ENCODE measurements at places on chromosomes 5 and 9. TPM values are rescaled to one million over a fixed set of nuclear protein-coding genes. Genes with fewer than 3 reads are reported as not detected.

The LRSAM1 gene
- total RNA-seq, result 44.1 TPM

GRCh38 chr9:37001459-37001858 lies 32.6 kb downstream of the PAX5 start:
- H3K27ac ChIP-seq, result no peak overlapping the region
- no peaks in the 10 kb centered on the region for H3K27me3 ChIP-seq
- no peak overlapping the region for H3K4me3 ChIP-seq

- no peaks in the 10 kb centered on the region for H3K36me3 ChIP-seq
- H3K4me1 ChIP-seq, result no peaks in the 10 kb centered on the region
- H3K27me3 ChIP-seq, result no peaks in the 10 kb centered on the region
- no peak overlapping the region for H3K4me3 ChIP-seq
Observed at GRCh38 chr5:80594810-80595209, 24.7 kb upstream of the ANKRD34B start.

- no peaks in the 10 kb centered on the region for H3K27me3 ChIP-seq
- no peak for DNase-seq
- H3K36me3 ChIP-seq, result no peaks in the 10 kb centered on the region
- H3K4me3 ChIP-seq, result no peak overlapping the region
Observed at GRCh38 chr9:113504725-113505590, 41.4 kb downstream of the RGS3 start.

GRCh38 chr5:144671066-144671465 lies 500.4 kb downstream of the KCTD16 start:
- no peak for DNase-seq
- H3K4me3 ChIP-seq, result no peak overlapping the region
- no peak overlapping the region for H3K27ac ChIP-seq
- H3K27me3 ChIP-seq, result no peaks in the 10 kb centered on the region

DNA sequence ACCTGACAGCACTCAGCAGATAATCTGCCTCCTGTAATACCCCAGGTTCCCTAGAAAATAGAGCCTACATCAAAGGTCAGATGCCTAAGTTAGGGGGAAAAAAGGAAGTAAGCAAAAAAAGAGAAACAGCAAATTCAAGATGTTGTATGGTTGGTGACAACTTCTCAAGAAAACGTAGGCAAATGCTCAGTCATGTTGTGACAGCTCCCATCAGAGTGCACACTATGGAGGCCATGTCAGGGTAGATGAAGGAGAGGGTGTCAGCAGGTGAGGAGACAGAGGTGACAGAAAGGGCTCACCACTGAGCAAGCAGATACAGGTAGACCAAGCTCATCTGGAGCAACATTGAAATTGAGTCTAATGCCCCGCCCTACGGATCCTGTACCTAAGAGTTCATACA lies 356.8 kb upstream of the BRINP1 start:
- H3K27ac ChIP-seq, result no peak overlapping the region
- H3K36me3 ChIP-seq, result no peaks in the 10 kb centered on the region
- DNase-seq, result no peak
- no peaks in the 10 kb centered on the region for H3K27me3 ChIP-seq
- no peaks in the 10 kb centered on the region for H3K4me1 ChIP-seq

GRCh38 chr9:113600871-113601614 lies 137.5 kb downstream of the RGS3 start:
- no peaks in the 10 kb centered on the region for H3K4me1 ChIP-seq
- H3K27ac ChIP-seq, result no peak overlapping the region
- H3K4me3 ChIP-seq, result no peak overlapping the region
- no peak for DNase-seq
- H3K36me3 ChIP-seq, result peaks cover 12% of the 10 kb centered on the region

- no peak overlapping the region for H3K27ac ChIP-seq
- DNase-seq, result no peak
- no peak overlapping the region for H3K4me3 ChIP-seq
- no peaks in the 10 kb centered on the region for H3K36me3 ChIP-seq
Observed at GRCh38 chr5:6125781-6126180, 252.6 kb downstream of the MED10 start.

DNA sequence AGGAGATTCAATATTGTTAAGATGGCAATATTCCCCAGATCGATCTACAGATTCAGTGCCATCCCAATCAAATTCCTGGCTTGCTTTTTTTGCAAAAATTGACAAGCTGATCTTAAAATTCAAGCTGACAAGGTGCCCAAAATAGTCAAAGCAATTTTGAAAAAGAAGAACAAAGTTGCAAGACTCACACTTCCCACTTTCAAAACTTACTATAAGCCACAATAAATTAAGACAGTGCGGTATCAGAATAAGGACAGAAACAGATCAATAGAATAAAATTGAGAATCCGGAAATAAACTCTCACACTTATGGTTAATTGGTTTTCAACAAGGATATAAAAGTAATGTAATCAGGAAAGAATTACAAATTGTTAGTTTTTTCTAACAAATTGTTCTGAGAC lies 97.1 kb downstream of the NRG2 start:
- H3K4me3 ChIP-seq, result no peak overlapping the region
- DNase-seq, result no peak
- H3K4me1 ChIP-seq, result no peaks in the 10 kb centered on the region
- no peaks in the 10 kb centered on the region for H3K36me3 ChIP-seq

GRCh38 chr5:79831381-79832309 lies 142.0 kb downstream of the CMYA5 start:
- no peaks in the 10 kb centered on the region for H3K27me3 ChIP-seq
- H3K36me3 ChIP-seq, result no peaks in the 10 kb centered on the region
- peaks cover 18% of the 10 kb centered on the region for H3K4me1 ChIP-seq
- H3K27ac ChIP-seq, result no peak overlapping the region
- H3K4me3 ChIP-seq, result no peak overlapping the region
- no peak for DNase-seq

DNA sequence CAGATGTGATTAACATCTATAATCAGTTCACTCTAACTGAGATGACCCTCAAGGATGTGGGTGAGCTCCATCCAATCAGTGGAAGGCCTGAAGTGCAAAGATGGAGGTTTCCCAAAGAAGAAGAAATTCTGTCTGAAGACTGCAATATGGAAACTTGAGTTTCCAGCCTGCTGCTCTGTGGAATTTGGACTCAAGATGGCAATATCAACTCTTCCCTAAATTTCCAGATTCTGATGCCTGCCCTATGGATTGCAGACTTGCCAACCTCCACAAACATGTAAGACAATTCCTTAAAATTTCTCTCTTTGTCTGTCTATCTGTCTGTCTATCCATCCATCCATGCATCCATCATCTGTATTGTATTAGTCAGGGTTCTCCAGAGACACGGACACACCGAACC lies 85.9 kb downstream of the ICE1 start:
- H3K4me3 ChIP-seq, result no peak overlapping the region
- H3K27me3 ChIP-seq, result no peaks in the 10 kb centered on the region
- H3K4me1 ChIP-seq, result no peaks in the 10 kb centered on the region
- no peak for DNase-seq
- H3K27ac ChIP-seq, result no peak overlapping the region

GRCh38 chr9:87276851-87277261 lies 220.8 kb upstream of the DAPK1 start:
- no peak for DNase-seq
- no peak overlapping the region for H3K4me3 ChIP-seq
- H3K36me3 ChIP-seq, result no peaks in the 10 kb centered on the region
- H3K4me1 ChIP-seq, result no peaks in the 10 kb centered on the region

All from tibial nerve (tissue), 4 donors.